ENCODE measurements at places on chromosomes 3 and 15. TPM values are rescaled to one million over a fixed set of nuclear protein-coding genes. Genes with fewer than 3 reads are reported as not detected.

The TEX55 gene
- not detected for total RNA-seq

The OR5K3 gene
- total RNA-seq = not detected

GRCh38 chr3:194489736-194490612 lies 3.2 kb upstream of the ATP13A3 start:
- no peak for DNase-seq

DNA sequence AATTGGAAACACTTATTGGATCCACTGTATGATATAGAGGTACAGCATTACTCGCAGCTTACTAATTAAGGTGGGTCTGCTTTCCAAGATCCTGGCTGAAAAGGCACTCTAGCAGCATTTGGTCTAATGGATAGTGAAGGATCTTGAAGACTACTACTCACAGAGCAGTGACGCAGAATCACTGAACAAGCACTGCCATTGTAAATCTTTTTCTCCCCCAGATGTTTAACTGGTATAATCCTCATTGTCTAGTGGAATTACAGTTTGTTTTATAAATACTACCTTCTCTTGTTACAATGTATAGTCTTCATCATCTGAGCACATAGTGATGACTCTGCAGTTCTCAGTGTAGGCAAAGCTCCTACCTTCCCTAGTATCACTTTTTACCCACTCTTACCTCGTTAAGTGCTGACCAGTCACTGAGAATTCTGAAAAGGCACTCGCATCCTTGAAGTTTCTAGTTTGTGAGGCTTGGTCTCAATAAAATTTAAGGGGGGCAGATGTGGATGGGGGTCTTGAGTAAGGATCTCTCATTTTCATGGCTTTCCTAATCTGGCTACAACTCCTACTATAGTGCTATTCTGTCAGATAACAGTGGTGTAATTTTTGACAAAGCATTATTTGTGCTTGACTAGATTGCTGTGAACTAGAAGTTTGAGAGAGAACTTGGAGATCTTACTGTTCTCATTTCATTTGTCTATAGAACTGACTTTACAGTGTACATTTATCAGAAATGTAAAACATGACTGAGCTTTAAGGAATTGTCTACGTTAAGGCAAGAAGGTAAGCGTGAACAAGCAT lies 23.2 kb downstream of the MAPK6 start:
- DNase-seq = no peak

GRCh38 chr15:74614744-74615507 lies 710 bp upstream of the CLK3 start:
- peak; percentile 91 for DNase-seq

GRCh38 chr3:87041191-87041590 lies 50.2 kb upstream of the VGLL3 start:
- DNase-seq = no peak

GRCh38 chr15:43189296-43189695 lies 4.1 kb downstream of the CCNDBP1 start:
- DNase-seq = no peak

GRCh38 chr15:56844892-56845291 lies 73.6 kb upstream of the TCF12 start:
- DNase-seq = no peak

DNA sequence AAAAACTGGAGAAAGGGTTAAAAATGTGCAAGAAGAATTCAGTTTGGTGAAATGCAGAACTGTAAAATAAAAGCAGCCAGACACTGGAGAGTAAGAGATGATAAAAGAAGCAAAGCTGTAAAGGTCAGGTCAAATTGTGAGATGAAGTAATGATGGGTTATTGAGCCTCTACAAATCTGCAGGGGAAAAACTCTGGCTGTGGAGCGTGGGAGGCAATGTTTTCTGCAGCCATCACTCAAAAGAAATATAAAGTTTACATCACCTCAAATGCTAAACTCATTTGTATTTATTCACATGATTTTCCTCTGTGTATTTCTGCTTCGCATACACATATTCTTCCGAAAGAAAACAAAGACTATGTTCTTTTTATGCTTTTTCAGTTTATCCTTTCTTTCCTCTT lies 158.8 kb upstream of the GPR149 start:
- DNase-seq = no peak

DNA sequence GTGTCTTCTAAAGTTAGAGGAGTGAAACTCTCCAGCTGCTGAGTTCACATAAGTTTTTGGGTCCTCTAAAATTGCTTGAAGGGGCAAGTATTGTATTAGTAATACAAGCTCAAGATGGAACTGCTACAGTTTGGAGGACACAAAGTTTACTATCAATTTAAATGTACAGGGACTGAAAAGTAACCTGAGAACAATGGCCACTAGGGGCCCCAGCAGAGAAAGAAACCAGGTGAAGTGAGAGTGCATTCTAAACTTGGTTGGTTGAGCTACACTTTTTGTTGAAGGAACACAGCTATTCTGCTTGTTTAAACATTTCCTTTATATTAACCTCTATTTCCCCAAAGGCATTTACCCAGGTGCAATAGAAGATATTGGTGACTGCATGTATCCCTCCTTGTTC lies 755.5 kb downstream of the GBE1 start:
- DNase-seq = no peak

DNA sequence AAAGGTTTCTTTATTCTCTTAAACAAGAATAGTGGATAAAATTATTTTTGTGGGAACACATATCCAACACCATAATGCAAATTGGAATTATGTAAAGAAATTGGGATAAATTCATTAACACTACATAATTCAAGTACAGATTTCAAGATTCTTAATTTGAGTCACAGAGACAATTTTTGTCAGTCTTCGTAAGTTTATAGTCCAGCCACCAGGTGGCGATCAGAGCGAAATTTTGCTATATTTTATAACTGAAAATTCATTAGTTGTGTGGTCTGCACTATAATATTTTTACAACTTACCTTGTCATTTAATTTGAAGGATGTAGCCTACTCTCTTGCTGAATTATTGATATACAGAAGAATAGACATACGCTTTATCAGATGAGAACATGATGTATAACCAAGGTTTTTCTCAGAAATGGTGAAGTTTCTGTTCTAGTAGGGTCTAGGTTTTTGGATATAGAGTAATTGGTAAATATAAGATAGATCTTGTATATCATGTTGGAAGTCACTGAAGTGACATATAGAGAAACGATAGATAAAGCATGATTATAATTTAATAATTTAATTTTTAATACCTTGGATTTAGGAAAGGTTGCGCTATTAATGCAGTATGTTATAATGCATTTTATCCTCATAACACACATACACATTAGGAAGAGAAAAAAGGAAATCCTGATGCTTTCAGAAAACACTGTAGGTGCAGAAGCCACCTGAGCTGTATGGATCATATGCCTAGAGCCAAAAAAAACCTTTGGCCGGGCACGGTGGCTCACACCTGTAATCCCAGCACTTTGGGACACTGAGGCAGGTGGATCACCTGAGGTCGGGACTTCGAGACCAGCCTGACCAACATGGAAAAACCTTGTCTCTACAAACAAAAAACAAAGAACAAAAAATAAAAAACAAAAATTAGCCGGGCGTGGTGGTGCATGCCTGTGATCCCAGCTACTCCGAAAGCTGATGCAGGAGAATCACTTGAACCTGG lies 31.7 kb downstream of the PLSCR4 start:
- DNase-seq = no peak

DNA sequence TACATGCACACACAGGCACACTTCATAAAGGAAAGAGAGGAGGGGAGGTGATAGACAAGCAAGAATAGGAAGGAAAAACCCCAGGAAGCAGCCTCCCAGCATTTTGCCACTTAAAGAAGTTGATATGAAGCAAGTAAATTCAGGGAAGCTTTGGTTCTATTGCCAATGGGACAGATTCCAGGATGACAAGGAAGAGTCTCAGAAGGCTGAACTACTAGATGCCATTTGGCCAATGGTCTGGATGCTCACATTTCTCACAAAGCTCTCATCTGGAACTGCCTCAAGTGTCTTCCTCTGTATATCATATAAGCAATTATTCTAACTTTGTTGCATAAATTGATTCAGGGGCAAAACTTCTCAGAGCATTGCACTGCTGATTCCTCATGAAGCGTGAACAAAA lies 78.8 kb upstream of the STRIT1 start:
- no peak for DNase-seq

GRCh38 chr15:96329403-96329981 lies 1.0 kb upstream of the NR2F2 start:
- no peak for DNase-seq
